Heart left ventricle (tissue), 16 donors: ENCODE measurements at places on chromosomes 3 and 15. TPM values are rescaled to one million over a fixed set of nuclear protein-coding genes. Genes with fewer than 3 reads are reported as not detected.
A peak's percentile ranks its signal among the peaks of the same experiment; 100 is the strongest.

GRCh38 chr3:150005243-150006112 lies 34.8 kb upstream of the PFN2 start:
- DNase-seq: no peak
- no peaks in the 10 kb centered on the region for H3K27me3 ChIP-seq
- H3K4me1 ChIP-seq: no peaks in the 10 kb centered on the region

GRCh38 chr15:28914483-28915023 lies 28.8 kb downstream of the APBA2 start:
- H3K27ac ChIP-seq: no peak overlapping the region
- H3K4me3 ChIP-seq: no peak overlapping the region
- no peaks in the 10 kb centered on the region for H3K36me3 ChIP-seq
- no peaks in the 10 kb centered on the region for H3K4me1 ChIP-seq
- no peak for DNase-seq

DNA sequence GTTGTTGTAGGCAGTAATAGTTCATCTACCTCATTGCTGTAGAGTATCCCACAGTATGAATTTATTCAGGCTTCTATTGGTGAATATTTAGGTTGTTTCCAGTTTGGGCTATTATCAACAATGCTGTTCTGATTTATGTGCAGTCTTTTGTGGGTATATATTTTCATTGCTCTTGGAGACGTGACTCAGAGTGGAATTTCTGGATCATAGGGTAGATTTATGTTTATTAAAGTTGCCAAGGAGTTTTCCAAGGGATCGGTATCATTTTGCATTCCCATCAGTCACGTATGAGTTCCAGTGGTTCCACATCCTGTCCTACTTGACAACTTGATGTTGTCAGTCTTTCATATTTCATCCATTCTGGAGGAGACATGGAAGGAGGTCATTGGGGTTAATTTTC lies 8.4 kb upstream of the HRH1 start:
- no peaks in the 10 kb centered on the region for H3K27me3 ChIP-seq
- no peak overlapping the region for H3K4me3 ChIP-seq
- no peak for DNase-seq
- no peaks in the 10 kb centered on the region for H3K4me1 ChIP-seq
- H3K27ac ChIP-seq: no peak overlapping the region

- H3K36me3 ChIP-seq: no peaks in the 10 kb centered on the region
- DNase-seq: peak; percentile 98
- no peaks in the 10 kb centered on the region for H3K4me1 ChIP-seq
- H3K27ac ChIP-seq: no peak overlapping the region
- no peak overlapping the region for H3K4me3 ChIP-seq
These were observed 199.5 kb downstream of the GOLGA6L6 start for GRCh38 chr15:20341901-20342600.

DNA sequence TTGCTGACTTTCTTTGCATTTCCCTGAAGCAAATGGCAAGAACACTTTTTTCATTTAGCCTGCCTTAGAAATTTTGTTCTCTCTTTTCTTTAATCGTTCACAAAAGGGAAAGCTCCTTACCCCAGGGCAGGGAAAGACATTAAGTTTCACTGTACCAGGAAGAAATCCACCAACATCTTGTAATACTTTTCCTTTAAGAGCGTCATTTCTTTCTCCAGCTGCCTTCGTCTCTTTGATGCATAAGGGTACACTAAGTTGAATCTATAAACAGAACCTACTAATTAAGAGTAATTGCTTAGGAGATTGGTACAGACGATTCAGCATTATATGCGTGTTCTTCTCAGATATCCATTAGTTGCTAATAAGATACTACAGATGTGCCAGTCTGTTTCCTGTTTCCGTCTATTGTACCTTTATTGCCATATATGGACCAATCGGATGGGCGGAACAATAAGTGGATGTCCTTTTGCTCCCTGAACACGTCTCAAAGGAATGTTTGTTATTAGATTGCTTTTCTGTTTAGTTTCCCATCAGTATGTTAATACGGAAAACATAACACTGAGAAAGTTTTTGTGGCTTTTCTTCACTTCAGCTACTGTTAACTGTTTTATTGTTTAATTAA lies 276.7 kb upstream of the RARB start:
- no peak for DNase-seq
- H3K27me3 ChIP-seq: no peaks in the 10 kb centered on the region
- peak overlapping the region; percentile 60 for H3K27ac ChIP-seq
- H3K4me3 ChIP-seq: peak overlapping the region; percentile 31
- H3K4me1 ChIP-seq: no peaks in the 10 kb centered on the region

DNA sequence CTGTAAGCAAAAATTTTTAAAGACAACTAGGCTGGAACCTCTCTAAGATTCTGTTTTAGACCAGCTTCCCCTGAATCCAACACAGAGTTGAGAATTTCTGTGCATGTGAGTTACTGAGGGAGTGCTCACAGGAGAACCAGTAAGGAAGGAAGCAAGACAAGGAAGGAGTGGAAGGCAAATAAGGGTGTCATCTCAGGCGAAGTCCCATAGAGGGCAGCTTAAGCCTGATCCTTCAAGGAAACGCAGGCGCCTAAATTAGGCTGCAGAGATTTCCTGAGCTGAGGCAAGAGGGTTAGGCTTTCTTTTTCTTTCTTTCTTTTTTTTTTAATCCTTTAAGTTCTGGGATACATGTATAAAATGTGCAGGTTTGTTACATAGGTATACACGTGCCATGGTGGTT lies 36.2 kb upstream of the COL6A6 start:
- no peaks in the 10 kb centered on the region for H3K36me3 ChIP-seq
- H3K4me1 ChIP-seq: no peaks in the 10 kb centered on the region
- peak; percentile 33 for DNase-seq
- H3K27me3 ChIP-seq: no peaks in the 10 kb centered on the region
- H3K27ac ChIP-seq: no peak overlapping the region

DNA sequence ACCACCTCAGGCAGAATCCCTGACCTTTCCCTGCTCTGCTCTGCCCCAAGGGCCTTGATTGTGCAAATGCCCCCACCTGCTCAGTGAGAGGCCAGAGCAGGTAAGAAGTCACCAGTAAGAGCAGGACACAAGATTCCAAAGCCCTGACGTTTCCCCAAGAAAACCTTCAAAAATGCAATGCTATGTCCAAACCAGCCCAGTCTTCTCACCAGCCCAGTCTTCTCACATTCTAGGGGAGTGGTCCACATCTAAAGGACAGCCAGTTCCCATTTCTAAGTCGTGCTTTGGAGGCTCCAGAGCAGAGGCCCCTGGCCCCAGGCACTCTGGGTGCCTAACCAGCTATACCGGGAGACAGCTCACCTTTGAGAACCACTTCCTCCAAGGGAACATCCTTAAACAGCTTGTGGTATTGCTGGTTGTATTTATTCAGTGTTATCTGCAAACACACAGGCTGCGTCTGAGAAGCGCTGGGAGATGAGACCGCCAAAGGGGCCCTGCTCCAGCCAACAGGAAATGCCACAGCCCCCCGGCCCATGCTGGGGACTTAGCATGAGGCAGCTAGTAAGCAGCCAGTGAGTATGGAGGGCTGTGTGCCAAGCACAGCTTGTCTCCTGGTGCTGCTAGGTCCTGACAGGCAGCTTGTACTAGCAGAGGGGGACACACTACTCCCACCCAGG lies 29.3 kb downstream of the GRAMD2A start:
- no peak overlapping the region for H3K4me3 ChIP-seq
- H3K27me3 ChIP-seq: no peaks in the 10 kb centered on the region
- peaks cover 12% of the 10 kb centered on the region for H3K4me1 ChIP-seq
- no peak for DNase-seq
- H3K36me3 ChIP-seq: no peaks in the 10 kb centered on the region
- no peak overlapping the region for H3K27ac ChIP-seq

- no peak overlapping the region for H3K27ac ChIP-seq
- DNase-seq: no peak
- no peak overlapping the region for H3K4me3 ChIP-seq
- no peaks in the 10 kb centered on the region for H3K27me3 ChIP-seq
- no peaks in the 10 kb centered on the region for H3K36me3 ChIP-seq
These were observed 703.2 kb downstream of the NLGN1 start for GRCh38 chr3:174100744-174101143.

DNA sequence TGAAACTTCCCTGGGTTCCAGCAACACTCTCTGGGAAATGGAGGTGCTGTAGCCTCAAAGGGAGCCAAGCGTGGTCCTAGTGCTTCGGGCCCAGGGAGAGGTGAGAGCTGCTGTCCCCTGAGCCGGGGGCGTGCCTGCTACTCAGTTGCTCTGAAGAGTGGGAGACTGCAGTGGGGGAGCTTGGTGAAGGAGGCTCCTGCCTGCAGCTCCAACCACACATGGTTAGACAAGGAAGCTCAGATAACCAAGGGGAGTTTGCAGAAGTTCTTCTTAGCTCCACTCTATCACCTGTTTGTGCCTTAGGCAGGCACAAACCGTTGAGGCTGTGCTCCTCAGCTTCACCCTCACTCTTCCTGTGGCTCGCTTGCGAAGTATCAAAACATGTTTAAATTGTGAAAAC lies 53.6 kb upstream of the TRPM1 start:
- DNase-seq: no peak

DNA sequence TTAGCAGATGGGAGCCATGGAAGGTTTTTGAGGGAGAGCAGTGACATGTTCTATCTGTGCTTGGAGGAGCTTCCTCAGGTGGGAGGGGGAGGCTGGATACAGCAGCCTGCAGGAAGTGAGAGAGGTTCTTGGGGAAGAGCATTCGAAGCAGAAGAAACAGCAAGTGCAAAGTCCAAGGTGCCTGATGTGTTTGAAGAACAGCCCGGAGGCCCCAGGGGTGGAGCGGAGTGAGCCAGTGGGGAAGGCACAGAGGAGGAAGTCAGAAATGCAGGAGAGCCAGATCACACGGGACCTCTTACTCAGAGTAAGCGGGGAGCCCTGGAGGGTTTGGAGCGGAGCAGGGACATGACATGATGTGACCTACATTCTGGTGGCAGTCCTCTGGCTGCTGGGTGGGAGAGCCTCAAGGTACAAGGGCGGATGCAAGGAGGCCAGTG lies 10.8 kb downstream of the ITGA11 start:
- H3K36me3 ChIP-seq: no peaks in the 10 kb centered on the region
- H3K4me1 ChIP-seq: peaks cover 8% of the 10 kb centered on the region
- H3K27me3 ChIP-seq: no peaks in the 10 kb centered on the region
- H3K4me3 ChIP-seq: no peak overlapping the region

DNA sequence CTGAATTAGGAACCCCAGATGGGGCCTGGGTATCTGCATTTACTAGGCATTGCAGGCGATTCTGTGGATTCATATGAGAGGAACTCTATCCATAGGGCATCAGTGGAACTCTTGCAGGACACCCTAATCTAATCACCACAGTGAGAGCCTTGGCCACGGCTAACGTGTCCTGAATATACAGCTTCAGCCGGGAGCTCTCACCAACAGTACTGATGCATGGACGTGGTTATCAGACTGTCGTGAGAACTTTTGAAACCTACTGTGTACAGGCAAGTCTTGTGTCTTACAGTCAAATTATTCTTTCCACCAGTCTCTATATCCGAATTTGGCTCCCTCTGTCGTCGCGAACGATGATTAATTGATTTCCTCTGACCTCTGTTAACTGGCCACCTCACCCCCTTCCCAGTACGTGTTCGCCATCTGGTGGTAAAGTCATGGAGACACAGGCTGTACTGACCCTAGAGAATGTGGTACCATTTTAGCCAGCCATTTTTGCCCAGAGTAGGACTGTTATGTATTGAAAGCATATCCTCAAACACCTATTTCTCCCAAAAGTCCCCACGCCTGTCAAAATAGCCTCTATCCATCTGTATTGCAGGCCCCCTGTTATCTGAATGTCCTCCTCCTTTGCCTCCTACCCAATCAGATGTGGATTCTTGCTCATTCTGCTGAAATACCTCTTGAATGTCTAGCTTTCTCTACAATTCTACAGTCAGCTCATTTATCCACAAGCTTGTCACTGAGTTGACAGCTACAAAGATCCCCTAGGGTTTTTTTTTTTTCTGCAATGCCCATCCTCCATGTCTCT lies 39.7 kb downstream of the GLDN start:
- no peak overlapping the region for H3K4me3 ChIP-seq
- H3K27ac ChIP-seq: no peak overlapping the region
- no peaks in the 10 kb centered on the region for H3K27me3 ChIP-seq
- no peaks in the 10 kb centered on the region for H3K36me3 ChIP-seq
- no peaks in the 10 kb centered on the region for H3K4me1 ChIP-seq

DNA sequence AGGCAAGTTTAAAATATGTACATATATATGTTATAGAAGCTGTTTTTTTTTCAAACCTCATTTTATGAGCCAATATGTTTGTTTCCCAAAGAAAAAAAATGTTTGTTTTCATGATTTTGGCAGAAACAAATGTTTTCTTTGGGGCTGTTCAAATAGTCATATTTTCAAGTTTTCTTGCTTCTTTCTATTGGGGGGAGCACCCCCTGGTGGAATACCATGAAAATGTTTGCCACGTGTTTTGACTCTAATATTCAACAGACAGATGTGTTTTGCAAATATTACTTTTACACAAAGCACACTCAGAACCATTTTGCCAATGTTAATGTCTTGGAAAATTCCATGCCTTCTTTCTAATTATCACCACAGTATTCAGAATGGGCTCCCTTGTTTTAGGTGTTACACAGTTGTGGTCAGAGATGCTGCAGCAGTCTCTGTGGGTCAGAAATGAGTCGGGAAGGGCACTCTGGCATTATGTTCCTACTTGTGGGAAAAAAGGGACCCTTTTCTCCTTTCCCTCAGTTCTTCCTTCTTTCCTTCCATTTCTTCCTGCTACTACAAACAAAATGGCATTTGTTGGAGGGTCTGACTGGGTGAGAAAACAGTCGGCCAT lies 817.0 kb downstream of the TUSC7 start:
- no peak overlapping the region for H3K27ac ChIP-seq
- DNase-seq: no peak
- H3K27me3 ChIP-seq: no peaks in the 10 kb centered on the region
- no peaks in the 10 kb centered on the region for H3K4me1 ChIP-seq
- no peaks in the 10 kb centered on the region for H3K36me3 ChIP-seq
- H3K4me3 ChIP-seq: no peak overlapping the region

GRCh38 chr3:177109688-177110330 lies 87.5 kb downstream of the TBL1XR1 start:
- no peak overlapping the region for H3K27ac ChIP-seq
- H3K4me1 ChIP-seq: peaks cover 16% of the 10 kb centered on the region
- no peak overlapping the region for H3K4me3 ChIP-seq
- DNase-seq: no peak

Gene CSPG4
- 9.0 TPM for total RNA-seq

Gene AGTR1
- total RNA-seq: 0.75 TPM

Gene CSTA
- total RNA-seq: 7.9 TPM

Gene RASA2
- total RNA-seq: 3.0 TPM
